ENCODE measurements at places on chromosomes 12 and 14.

DNA sequence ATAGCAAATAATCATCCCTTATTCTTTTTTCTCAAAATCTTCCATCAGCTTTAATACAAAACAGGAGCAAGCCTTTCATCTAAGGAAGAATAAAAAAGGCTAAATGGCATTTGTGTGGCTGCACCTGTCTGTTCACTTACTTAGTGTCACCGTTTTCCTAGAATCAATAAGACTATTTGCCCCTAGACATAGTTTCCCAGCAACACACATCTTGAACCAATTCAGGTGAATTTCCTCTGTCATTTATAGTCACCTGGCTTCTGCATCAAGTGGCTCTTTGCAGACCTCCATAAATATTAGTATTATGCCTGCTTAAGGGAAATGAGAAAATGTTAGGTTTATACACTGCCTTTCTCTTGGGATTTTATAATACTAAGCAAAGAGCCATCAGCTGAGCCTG lies 17.4 kb upstream of the GCH1 start:
- no peak for DNase-seq

- no peak for DNase-seq
These were observed 623.4 kb downstream of the DIO2 start for GRCh38 chr14:79587875-79588274.

GRCh38 chr12:125220404-125221273 lies 155.4 kb downstream of the AACS start:
- DNase-seq, result no peak

- DNase-seq, result no peak
These were observed 67.9 kb downstream of the TSPAN9 start for GRCh38 chr12:3145033-3145432.

DNA sequence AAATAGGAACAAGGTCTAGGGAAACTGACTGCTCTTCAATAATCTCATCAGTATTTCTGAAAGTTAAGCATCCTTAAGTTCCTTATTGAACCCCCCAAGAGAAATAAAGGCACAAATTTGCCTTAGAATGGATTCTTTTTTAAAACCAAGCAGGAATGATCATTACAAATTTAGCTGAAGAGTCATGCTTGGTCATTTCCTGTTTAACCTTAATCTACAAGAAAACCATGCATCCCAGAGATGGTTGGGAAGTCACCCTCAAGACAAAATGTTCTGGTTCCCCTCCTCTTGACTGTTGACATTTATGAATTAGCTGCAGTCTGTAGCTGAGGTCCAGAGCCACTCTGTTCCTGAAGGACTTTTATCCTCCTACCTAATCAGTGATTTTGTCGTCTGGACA lies 291.8 kb upstream of the G2E3 start:
- DNase-seq, result no peak

- DNase-seq, result no peak
These were observed 138.5 kb upstream of the SYT1 start for GRCh38 chr12:78725951-78726580.

GRCh38 chr12:132841151-132841550 lies 12.5 kb upstream of the GOLGA3 start:
- no peak for DNase-seq

GRCh38 chr12:8953773-8954402 lies 4.4 kb upstream of the M6PR start:
- DNase-seq, result no peak

GRCh38 chr14:77027538-77028383 lies 747 bp downstream of the IRF2BPL start:
- no peak for DNase-seq

GRCh38 chr12:129877411-129877810 lies 26.4 kb downstream of the TMEM132D start:
- no peak for DNase-seq

DNA sequence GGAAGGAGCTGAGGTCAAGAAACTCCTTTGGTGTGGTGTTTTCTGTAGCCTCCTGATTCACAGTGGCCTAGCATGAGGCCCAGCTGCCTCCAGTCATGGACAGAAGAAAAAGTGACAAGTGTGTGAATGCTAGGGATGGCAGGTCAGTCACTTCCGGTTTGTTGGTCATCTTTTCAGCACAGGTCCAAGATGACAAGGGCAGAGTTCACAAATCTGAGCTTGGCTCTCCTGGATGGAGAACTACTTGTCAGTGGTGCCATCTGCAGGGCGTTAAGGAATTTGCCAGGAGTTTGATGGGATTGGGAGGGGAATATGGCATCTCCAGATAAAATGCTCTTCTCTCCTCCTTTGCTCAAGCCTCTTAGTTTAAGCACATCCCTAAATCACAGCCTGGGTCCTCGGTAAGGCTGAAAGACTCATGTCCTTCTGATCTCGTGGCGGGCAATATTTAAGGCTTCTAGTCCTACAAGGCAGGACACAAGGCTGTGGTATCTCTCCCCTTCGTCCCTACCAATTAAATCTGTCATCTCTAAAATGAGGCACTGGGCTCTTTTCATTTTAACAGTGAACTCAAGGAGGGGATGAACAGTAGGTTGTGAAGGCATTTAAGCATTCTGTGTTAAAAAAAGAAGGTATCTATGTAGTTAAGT lies 10.0 kb downstream of the TUBA1B start:
- no peak for DNase-seq
